CD4-positive, alpha-beta T cell treated with Interleukin-4 for 1 hour (primary cell): ENCODE measurements at places on chromosomes 4 and X.

DNA sequence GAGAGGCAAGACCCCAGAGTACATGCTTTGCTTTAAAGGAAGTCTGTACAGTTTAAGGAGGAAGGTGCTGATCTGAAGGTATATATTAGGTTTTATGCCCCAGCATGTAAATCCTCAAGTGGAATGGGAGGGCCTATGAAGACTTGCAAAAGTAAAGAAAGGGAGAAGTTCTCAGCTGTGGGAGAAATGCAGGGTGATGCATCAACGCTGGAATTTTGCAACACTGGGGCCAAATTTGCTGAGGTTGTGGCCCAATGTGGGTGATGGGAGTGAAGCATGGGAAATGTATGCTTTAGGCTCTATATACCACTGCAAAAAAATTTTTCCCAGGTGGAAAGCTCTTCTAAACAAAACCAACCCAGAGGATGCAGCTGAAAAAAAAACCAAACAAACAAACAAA, 33.8 kb upstream of the GPR174 start:
- no peak for DNase-seq

DNA sequence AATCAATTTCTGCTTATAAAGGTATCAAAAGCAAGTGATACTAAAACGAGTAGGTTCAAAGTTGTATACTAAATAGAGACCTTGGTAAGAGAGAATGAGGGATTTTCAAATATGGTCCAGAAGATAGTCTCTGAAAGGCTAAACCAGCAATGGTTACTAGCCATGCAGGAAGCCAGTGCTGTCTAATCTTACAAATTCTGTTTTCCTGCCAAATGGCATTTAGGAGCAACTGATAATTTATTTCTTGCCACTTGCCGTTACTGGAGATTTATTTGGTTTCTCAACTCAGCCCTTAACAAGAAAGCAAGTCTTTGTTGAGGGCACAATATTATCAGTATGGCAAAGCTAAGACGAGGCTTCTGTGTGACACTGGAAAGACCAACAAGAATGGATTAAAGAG, 47.2 kb downstream of the MAP7D3 start:
- no peak for DNase-seq

DNA sequence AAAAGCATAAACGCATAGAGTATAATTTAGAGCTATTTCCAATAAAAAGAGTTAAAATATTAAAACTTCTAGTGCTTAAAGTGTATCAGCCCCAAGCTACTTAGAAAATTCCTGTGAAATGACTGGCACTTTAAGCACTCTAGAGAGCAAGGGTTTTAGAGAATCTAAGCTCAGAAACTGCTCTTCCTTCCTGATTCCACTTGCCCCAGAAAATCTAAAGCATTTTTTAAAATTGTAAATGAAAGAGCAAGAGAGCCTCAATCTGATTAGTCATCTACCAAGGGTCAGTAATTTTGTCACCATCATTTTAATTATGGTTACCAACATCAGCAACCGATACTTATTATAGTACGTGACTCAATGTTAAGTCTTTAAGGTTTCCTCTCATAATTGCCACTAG, 25.0 kb downstream of the CTPS2 start:
- no peak for DNase-seq

DNA sequence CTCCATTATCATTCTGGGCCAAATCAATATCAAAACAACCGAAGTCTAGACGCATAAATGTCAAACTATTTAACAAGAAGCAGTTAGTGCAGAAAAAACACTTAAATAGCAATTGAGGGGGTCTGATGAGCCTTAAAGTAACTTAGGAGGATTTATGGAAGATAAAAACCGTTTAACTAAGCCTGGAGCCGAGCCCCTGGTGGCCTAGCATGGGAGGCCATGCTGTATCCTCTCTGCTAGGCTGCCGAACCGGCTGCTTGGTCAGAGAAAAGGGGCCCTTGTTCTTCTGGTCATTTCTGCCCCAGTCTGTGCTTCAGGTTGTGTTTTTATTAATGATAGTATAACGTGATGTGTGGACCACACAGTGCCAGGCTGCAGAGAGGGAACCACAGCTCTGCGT, 72.4 kb downstream of the CPZ start:
- no peak for DNase-seq

DNA sequence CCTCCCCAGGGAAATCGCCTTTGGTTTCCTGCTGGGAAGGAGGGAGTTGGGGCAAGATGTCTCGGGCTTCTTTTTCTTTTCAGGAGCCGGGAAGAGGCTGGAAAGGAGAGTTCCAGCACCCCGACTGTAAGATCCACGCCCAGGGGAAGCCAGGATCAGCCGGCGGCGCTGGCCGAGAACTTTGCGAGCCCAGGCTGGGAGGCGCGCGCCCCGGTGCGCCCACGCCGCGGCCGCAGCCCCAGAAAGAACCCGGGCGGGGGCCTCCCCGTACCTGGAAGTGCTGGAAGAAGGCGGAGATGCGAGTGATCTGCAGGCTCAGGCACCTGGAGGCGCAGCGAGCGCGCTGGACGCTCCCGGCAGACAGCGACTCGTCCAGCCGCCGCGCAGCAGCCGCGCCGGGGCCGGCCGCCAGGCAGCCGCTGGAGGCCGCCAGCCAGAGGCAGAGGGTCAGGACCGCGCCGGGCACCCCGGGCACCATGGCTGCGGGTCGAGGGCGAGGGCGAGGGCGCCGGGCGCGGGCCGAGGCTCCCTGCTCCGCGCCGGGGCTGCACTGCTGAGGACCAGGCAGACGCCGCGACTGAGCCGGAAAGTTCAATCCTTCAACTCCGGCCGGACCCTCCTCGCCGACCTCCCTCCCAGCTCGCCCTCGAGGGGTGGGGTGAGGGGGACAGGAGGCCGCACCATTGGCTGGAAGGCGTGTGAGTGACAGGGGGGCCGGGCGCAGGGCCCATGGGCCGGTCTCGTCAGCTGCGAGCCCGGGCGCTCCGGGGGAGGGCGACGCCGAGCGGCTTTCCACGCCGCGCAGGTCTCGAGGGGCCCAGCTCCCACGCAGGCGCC, at the start of gene ANOS1:
ANOS1 (minus strand) TSS at position 579 of the 837 bp plus-strand sequence; CDS start at position 478, 101 bp downstream.
- no peak for DNase-seq

DNA sequence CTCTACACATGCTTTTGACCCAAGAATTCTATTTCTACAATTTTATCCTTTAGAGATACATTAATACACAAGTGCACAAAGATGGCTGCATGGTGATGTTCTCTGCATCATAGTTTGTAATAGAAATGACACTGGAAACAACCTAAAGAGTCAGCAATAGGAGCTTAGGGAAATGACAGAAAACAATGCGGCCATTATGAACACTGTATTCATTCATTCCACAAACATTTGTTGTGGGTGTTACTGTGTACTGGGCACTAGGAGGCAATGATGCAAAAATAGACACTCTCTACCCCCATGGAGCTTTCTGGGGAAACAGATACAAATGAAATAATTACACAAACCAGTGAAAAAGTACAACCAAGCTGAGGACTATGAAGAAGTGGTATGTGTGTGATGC, 32.0 kb downstream of the IDS start:
- DNase-seq = no peak

DNA sequence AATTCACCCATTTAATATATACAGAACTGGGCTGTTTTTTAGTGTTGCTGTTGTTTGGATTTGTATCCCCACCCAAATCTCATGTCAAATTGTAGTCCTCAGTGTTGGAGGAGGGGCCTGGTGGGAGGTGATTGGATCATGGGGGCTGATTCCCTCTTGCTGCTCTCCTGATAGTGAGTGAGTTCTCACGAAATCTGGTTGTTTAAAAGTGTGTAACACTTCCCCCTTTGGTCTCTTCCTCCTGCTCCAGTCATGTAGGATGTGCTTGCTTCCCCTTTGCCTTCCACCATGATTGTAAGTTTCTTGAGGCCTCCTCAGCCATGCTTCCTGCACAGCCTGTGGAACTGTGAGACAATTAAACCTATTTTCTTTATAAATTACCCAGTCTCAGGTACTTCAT, 141.6 kb upstream of the AADAT start:
- DNase-seq = no peak

DNA sequence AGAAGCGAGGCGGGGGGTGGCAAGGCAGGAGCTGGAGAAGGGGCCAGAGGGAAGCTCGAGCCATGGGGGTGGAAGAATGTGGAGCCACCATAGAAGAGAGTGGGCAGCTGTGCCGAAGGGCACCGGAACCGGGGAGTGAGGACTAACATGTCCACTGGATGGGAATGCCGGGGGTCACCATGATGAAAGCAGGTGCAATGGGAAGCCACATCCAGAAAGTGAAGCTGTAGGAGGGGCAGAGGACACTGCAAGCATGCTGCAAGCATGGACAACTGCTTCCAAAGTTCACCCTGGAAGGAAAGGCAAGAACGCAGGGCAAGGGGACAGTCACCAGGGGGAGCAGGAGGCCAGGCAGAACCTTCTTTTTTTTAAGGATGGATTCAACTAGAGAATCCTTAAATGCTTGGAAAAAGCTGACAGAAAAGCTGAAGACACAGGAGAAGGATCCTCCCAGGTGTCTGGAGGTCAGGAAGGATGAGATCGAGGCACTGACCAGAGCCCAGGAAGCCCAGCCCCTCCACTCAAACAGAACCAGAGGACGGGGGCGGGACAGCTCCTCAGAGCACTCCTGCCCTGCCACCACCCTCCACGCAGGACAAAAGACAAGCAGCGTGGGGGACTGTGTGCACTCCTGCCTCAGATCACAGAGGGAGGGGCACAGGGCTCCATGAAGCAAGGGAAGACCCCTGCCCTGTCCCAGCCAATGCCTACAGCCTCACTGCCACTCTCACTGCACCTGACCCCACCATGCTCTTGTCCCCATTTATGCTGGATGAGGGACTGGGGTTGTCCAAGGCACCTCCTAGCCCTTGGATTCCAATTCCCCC, 169.2 kb downstream of the AFAP1 start:
- DNase-seq = no peak

DNA sequence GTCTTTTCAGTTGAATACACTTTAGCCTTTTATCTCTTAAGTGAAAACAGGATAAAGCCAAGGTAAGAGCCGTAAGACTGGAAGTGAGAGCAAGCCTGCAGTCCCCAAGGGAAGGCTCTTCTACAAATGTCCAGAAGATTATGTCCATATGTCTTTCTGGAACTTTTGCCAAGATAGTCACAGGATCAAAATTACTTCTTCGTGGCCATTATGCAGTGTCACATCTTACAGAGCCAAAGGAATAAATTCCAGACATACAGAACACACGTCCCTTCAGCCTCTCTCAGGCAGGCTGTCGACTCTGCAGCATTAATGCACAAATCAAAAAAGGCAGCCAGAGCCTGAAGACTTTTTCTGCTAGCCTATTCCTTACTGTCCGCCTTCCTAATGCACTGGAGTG, 10.9 kb upstream of the GATB start:
- DNase-seq = no peak

DNA sequence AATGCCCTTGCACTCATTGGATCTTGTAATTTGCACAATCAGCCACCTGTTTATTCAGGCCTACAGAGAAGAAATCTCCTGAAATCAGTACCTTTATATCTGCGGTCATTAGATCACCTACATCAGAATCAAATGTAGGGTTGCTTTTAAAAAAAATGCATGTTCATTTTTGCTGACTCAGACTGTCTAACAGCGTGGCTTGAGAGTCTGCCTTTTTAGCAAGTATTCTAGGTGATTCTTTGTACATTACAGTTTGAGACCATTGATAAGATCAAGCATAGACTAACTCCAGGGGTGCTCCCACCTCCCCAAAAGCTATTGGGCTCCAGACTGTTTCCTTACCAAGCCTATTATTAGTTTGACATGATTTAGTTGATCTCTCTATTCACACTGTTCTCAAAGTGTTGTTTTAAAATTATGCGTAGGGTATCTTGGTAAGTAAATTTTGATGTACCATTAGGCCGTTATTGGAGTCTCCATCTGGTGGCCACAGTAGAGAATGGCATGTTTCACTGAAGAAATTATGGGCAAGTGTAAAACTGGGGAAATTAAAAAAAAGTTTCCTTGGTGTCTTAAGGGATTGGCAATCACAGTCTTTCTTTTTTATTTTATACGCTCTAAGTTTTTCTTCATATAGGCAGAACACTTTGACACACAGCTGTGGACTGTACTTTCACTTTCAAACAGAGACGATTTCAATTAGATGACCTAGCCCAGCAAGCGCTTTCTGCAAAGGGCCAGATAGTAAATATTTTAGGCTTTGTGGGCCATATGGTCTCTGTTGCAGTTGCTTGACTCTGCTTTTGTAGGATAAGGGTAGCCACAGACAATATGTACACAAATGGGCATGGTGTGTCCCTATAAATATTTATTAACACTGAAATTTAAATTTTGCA, 33.7 kb upstream of the MSL3 start:
- peak; percentile 35 for DNase-seq

GRCh38 chr4:148834804-148835631, 392.8 kb upstream of the NR3C2 start:
- no peak for DNase-seq

- DNase-seq = no peak
These were observed 18.3 kb upstream of the PDCL2 start for GRCh38 chr4:55610381-55610780.

DNA sequence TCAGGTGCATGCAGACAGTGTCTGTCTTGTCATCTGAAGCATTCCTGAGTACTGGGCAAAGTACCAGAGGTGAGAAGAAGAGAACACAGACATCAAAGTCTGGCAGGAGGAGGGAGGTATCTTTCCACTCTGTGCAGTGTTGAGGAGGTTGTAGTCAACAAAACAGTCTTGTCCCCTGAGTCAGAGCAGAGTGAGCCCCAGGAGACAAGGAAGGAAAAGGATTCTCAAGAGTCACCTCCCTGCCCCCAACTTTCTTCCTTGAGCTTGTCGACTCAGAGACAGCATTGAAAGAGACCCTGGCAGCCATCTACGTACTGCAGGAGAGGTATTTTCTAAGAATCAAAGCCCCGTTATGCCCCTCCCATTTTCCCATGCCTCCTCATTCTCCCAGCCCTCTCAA, 4.4 kb upstream of the SRPX start:
- DNase-seq = no peak

DNA sequence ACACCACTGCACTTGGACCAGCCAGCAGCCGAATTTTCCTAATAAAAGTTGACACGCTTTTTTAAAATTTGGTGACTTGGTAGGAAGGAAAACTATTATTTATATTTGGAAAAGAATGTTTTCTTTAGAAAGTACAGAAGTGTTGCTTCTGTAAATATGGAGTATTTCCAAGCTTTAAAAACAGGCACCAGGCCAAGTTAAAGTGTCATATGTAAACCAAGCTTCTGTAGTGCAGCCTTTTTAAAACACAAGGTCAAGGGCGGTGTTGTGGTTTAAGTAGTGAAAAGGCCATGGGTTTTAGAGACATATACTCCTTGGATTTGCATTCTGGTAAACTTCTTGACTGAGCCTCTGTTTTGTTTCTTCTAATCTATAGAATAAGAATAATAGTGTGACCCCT, 62.7 kb downstream of the TRIM2 start:
- DNase-seq = no peak

- DNase-seq = no peak
These were observed 11.9 kb downstream of the HTT-AS start for GRCh38 chr4:3062471-3062870.

GRCh38 chr4:128288689-128289106, 1.1 kb upstream of the PGRMC2 start:
- DNase-seq = peak; percentile 42

- DNase-seq = no peak
These were observed 73.9 kb downstream of the AMOT start for GRCh38 chrX:112766774-112767173.

GRCh38 chr4:48180234-48180633, 46.2 kb upstream of the TXK start:
- DNase-seq = no peak

GRCh38 chrX:43688586-43688985, 32.5 kb downstream of the MAOA start:
- no peak for DNase-seq

- no peak for DNase-seq
These were observed 17.7 kb upstream of the ELOVL6 start for GRCh38 chr4:110216129-110216528.
